ENCODE measurements at places on chromosomes 3 and 15.
A peak's percentile ranks its signal among the peaks of the same experiment; 100 is the strongest.

DNA sequence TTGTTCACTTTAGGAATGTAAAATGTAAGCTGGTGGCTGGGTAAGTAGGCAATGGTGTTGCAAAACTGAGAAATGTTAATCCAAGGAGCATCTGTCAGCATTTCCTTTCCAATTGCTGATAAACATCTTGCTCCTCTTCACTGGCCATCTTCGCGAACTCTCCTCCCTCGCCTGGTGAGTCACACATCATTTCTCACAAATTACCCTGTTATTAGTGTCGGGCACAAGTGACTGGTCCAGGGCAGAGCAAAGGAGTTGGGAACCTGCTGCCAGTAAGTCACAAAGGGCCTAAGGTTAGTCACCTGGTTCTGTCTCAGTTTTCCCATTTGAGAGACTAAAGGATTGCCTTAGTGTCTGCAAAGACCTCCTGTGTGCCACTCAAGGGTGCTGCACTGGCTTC lies 13.0 kb downstream of the CERS3 start:
- no peak for DNase-seq

DNA sequence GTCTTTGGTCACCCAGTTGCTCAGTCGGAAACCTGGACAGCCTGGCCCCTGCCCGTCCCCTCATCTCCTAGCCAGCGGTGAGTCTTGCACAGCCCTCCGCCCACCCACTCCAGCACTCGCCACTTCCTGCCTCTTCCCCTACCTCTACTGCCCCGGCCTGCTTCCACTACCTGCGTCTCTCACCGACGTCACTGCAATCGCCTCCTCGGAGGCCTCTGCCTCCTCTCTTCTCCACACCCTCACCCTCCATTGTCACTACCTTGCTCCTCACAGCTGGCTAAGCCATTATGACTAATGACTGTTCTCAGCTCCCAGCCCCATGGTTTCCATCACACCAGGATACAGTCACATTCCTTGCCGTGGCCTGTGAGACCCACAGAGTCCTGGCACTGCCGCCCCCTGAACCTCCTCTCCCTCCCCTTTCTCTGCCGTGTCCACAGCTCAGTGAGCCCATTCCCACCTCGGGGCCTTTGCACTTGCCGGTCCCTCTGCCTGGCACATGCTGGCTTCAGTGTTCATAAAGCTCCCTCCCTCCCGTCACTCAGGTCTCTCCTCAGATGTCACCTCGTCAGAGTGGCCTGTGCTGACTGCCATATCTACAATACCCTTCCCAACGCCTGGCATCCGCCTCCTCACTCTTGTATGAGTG lies 104.8 kb downstream of the FBLN2 start:
- DNase-seq, result no peak

- DNase-seq, result no peak
Observed at GRCh38 chr3:160697637-160698380, 20.8 kb downstream of the ARL14 start.

DNA sequence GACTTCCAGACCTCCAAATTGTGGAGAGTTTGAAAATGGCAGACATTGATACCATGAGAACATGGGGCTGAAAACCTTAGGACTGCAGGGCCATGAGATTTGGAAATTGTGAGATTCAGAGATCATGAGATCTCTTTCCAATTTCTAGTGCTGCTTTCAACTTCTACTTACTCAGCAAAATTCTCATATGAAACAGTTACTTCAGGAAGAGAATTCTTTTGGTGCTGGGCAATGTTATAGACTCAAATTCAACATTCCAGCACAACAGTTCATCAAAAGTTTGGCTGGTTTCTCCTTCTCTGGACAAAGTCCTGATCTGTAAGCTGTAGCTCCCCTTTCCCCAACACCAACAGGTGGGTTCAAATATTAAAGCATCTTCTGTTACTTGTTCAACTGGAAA lies 506.9 kb upstream of the NECTIN3 start:
- no peak for DNase-seq

GRCh38 chr3:68904064-68904463 lies 28.3 kb downstream of the TAFA4 start:
- DNase-seq, result no peak

GRCh38 chr3:150180334-150180733 lies 209.6 kb upstream of the PFN2 start:
- no peak for DNase-seq

GRCh38 chr3:108133048-108133369 lies 42.2 kb upstream of the CD47 start:
- no peak for DNase-seq

DNA sequence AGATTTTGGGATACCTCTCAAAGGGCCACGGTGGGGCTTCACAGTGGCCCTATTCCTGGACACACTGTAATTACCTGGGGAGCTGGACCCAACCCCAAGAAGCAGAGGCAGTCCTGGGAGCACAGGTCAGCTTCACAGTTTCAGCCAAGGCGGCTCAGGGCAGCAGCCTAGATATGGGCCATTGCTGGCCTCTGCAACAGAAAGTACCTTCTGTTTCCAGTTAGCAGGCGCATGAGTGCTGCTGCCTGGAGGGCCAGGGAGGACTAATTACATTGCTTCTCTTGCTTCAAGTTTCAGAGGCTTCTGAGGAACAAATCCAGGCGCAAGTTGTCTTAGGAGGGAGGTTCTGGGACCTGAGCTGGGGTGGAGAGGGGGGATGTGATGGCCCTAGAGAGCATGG lies 13.5 kb upstream of the DUSP7 start:
- DNase-seq, result no peak

- DNase-seq, result no peak
Observed at GRCh38 chr3:59424268-59425010, 374.6 kb upstream of the CFAP20DC start.

DNA sequence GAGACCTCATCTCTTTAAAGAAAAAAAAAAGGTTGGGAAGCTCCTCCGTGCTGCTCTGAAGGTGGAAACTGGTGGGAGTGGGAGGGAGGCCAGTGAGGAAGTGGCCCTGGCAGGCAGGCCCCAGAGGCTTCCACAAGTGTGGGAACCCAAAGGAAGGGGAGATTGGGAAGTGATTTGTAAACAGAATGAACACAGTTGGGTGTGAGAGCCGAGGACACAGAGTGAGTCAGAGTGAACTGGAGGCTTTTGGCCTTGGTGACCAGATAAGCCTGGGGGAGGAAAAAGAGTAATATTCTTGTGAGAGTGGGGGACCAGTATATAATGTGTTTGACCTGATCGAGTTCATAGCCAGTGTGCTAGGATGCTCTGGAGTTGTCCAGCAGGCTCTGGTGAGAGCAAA lies 23.0 kb downstream of the MKRN2 start:
- DNase-seq, result no peak

DNA sequence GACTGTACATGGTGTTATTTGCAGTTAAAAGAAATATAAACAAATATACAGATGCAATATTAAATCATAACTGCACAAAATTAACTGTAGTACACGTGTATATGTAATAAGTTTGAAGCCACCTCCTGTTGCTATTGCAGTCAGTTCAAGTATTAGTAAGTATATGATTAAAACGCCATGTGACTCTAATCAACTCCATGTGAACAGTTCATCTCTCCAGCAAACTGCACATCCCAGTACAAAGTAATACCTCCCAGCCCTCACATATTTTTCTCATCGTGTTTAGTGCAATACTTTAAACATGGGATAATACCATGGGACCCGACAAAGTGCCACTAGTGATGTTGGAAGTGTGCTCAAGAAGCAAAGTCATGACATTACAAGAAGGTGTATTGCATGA lies 34.6 kb downstream of the PDCD10 start:
- no peak for DNase-seq

- no peak for DNase-seq
Observed at GRCh38 chr3:61466357-61466756, 95.0 kb upstream of the PTPRG start.

DNA sequence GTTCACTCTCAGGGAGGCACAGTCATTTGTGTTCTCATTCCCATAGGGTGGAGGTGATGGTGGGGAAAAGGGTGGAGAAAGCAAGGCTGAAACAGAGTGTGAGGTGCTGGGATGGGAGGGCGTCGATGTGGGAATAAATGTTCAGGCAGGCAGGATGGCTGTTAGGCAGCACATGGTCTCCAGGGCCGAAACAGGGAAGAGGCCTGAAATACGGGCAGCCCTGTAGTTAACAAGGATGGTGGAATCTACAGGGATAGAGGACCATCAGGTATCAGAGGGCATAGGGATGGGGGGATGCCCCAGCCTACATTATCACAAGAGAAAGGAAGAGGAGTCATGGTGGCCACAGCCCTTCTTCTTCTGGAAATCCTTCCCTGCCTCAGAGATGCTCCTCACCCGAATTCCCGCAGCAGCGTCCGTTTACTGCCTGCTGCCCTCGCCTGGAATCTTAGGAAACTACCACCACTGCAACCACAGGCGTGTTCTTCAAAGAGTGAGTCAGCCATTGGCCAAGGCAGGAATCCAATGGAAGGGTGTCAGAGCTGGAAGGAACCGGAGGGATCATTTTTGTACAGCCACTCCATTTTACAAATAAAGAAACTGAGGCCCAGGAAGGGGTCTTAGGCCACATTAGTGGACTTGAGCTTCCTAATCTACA lies 49.7 kb upstream of the POMGNT2 start:
- peak; percentile 69 for DNase-seq

DNA sequence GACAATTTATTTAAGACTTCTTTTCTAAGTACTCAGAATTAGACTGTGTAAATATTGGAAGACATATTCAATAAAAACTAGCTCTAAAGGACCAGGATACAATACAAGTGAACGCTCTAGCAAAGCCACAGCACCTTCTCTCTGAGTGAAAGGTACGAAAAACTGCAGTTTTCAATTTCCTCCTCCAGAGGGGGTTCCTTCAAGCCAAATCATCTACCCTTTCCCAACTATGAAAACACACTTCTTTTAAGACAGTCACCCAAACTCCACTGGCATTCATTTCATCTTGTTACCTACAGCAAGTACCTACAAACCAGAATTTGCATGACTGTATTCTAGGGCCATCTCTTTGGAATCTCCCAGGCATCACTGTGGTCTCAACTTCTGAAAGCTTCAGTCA lies 165.8 kb downstream of the ERC2 start:
- no peak for DNase-seq

GRCh38 chr3:107028626-107029025 lies 348.6 kb upstream of the CCDC54 start:
- DNase-seq, result no peak

GRCh38 chr3:148992635-148993255 lies 1.4 kb downstream of the GYG1 start:
- no peak for DNase-seq

GRCh38 chr15:76070192-76070591 lies 10.4 kb downstream of the TMEM266 start:
- DNase-seq, result no peak

GRCh38 chr3:115660646-115661337 lies 37.5 kb downstream of the GAP43 start:
- DNase-seq, result no peak

GRCh38 chr3:171189394-171190080 lies 163.0 kb upstream of the SLC2A2 start:
- DNase-seq, result no peak

DNA sequence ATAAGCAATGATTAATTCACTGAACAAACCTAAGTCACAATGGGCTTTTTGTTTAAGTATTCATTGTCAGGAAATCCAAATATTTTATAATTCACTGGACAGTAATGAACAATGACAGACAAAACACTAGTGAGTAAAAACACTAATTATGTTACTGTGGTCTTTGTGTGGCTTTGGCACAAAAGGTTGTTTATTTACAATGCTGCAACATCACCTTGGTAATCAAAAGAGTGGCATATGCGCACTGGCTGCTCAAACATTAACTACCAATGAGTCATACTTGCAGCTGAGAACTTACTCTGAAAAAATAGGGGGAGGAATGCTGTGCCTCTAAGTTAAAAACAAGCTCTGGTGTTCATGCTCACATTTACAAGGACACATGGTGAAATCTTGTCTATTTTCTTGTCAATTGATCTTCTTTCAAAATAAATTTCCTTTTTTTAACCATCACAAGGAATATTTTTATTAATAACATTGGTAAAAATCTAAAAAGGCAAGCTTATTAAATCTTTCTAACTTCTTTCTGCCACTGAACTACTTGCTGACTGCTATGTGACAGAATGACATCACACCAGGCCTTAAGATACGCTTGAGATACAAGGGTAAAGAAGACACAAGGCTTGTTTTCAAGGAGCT lies 85.2 kb upstream of the PPIB start:
- DNase-seq, result no peak
